CD4-positive, alpha-beta T cell treated with Interleukin-6 for 4 hours (primary cell): ENCODE measurements at places on chromosomes 12 and 14.

DNA sequence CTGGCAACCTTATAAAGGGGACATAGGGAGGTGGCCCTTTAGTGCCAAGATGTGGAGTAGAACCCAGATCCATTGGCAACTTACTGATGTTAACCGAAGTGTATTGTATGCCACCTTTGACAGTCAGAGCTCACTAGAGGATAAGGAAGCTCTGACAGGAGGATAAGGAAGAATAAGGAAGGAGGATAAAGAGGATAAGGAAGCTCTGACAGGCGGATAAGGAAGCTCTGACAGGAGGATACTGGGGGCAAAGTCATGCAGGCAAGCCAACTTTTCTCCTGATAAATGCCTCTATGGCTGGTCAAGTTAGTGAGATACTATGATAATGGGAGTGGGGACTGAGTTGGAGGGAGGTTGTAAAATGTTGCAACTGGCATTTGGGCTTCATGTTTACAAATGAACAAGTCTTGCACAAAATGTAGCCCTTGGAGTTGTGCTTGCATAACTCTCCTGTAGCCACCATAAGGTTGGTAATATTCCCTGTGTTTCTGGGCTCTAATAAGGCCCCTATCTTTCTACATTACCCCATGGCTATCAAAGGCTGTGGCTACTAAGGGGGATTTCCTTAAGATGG lies 17.7 kb upstream of the DHRS2 start:
- no peak for DNase-seq

GRCh38 chr14:24439257-24439656 lies 3.3 kb downstream of the SDR39U1 start:
- DNase-seq = no peak

DNA sequence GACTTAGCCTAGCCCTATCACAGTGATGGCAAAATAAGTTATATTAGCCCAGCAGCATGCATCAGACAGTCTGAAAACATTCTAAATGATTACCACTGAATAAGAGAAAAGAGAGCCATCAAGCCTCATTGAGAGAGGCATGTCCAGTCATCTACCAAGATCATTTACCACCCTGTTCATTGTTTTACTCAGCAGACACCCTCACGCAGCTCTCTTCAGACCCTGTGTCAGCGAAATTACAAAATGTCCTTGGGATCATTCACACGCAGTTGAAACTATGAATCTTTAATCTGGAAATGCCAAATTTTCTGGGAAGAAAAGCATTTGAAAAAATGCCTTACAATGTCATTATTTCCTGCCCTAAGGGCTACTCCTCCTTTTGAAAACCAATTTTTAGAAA lies 89.5 kb downstream of the PTPRO start:
- DNase-seq = no peak

- DNase-seq = no peak
These were observed 171.1 kb downstream of the RPAP3 start for GRCh38 chr12:47534695-47535094.

- peak; percentile 89 for DNase-seq
These were observed 2.3 kb upstream of the AGAP2 start for GRCh38 chr12:57740656-57741412.

- no peak for DNase-seq
These were observed 42.1 kb upstream of the GPR132 start for GRCh38 chr14:105107351-105107750.

- DNase-seq = no peak
These were observed 87.2 kb upstream of the KRAS start for GRCh38 chr12:25337916-25338315.

GRCh38 chr14:103223818-103224352 lies 100.6 kb downstream of the TNFAIP2 start:
- DNase-seq = no peak

DNA sequence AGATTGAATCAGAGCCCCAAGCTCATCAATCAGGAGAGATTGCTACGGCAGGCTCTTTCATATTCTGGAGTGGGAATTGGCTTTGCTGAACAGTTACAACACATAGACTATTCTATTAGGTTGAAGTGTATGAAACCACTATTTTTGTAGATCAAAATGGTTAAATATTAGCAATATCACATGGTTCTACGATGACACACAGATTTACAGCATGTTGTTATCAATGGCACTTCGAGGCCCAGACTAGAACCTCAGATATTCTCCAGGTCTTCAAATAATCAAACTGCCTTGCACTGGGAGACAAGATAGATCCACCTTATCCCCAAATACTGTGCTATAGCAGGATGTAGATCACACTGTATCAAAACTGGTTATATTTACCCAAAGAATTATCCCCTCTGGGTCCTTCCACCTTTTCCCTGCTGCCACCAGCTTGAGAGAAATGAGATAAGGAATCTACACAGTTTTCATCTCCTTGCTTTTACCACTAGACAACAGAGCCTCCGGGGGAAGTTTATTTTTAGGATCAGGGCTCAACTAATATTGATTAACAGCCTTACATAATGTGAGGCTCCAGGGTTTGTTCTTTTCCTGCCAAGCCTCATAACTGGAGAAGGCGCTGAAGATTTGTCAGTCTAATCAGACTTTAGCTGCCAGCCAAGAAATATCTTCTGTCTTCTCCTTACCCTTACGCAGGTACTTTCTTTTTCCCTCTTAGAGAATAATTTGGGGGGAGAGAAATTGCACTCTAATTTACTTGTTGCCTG lies 507.1 kb downstream of the DIO2 start:
- no peak for DNase-seq

DNA sequence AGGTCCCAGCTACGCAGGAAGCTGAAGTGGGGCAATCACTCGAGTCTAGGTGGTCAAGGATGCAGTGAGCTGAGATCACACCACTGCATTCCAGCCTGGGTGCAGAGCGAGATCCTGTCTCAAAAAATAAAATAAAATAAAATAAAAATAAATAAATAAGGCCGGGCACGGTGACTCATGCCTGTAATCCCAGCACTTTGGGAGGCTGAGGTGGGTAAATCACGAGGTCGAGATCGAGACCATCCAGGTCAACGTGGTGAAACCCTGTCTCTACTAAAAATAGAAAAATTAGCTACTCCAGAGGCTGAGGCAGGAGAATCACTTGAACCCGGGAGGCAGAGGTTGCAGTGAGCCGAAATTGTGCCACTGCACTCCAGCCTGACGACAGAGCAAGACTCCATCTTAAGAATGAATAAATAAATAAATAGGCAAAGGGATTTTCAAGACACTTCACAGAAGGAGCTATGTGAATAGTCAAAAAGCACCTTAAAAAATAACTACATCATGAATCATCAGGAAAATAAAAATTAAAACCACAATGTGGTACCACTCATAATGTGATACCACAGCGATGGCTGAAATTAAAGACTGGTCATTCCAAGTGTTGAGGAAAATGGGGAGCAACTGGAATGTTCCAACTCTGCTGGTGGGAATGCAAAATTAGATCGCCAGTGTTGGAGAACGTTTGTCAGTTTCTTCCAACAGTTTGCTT lies 92.9 kb upstream of the TBX3 start:
- DNase-seq = no peak

GRCh38 chr12:120596901-120597300 lies 15.7 kb upstream of the POP5 start:
- DNase-seq = no peak

DNA sequence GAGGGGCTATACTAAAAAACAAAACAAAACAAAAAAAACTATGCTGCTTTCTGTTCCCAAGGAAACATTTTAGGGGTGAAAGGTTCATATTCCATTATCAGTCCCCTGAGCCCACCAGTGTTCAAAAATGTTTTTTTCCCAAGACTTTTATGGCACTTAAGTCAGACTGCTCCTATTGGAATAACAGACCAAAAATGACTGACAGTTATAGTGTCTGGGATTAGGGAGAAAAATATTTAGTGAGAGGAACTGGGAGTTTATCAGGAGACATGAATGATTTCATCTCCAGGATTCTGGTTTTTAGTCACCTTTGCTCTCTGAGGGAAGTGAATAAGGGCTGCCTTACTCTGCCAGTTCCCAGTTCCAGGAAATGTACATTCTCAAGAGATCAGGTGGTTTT lies 68.0 kb downstream of the PDE3A start:
- DNase-seq = no peak

- no peak for DNase-seq
These were observed 54.5 kb downstream of the CRACR2A start for GRCh38 chr12:3698218-3698974.

GRCh38 chr14:52951681-52952554 lies 1.1 kb upstream of the FERMT2 start:
- DNase-seq = no peak

DNA sequence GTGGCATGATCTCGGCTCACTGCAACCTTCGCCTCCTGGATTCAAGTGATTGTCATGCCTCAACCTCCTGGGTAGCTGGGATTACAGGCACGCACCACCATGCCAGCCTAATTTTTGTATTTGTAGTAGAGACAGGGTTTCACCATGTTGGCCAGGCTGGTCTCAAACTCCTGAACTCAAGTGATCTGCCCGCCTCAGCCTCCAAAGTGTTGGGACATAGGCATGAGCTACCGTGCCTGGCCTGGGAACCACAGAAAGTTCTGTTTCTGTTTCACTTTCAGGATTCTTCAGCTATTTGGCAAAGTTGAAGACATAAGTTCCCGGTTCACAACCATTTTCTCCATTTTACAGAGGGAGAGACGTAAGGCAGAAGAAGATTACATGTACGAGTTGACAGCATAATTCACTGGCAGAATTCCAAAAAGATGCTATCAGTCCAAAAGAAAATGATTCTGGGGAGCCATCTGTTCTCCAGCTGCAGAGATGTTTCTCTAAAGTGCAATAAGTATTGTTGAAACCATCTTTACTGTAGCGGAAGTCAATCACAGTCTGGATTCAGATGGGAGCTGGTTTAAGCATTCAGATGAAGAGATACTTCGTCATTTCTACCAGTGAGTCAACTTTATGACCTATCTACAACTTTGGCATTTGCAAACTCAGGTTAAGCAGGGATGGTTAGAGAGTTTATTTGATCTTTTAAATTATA lies 8.1 kb upstream of the RNF34 start:
- DNase-seq = peak; percentile 32

DNA sequence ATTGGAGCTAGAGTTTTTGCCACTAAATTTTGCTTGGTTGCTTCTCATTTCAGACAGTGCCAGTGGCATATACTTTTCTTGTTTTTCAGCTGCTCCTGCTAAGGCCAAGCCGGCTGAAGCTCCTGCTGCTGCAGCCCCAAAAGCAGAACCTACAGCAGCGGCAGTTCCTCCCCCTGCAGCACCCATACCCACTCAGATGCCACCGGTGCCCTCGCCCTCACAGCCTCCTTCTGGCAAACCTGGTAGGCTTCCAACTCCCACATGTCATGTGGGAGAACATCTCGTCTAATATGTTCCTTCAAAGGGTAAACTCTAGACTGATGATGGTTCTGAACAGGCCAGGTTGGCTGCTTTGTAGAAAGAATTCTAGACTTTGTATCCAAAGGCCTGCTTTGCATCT lies 11.0 kb downstream of the DLST start:
- DNase-seq = no peak

GRCh38 chr14:78785265-78785664 lies 615.1 kb downstream of the NRXN3 start:
- DNase-seq = no peak

DNA sequence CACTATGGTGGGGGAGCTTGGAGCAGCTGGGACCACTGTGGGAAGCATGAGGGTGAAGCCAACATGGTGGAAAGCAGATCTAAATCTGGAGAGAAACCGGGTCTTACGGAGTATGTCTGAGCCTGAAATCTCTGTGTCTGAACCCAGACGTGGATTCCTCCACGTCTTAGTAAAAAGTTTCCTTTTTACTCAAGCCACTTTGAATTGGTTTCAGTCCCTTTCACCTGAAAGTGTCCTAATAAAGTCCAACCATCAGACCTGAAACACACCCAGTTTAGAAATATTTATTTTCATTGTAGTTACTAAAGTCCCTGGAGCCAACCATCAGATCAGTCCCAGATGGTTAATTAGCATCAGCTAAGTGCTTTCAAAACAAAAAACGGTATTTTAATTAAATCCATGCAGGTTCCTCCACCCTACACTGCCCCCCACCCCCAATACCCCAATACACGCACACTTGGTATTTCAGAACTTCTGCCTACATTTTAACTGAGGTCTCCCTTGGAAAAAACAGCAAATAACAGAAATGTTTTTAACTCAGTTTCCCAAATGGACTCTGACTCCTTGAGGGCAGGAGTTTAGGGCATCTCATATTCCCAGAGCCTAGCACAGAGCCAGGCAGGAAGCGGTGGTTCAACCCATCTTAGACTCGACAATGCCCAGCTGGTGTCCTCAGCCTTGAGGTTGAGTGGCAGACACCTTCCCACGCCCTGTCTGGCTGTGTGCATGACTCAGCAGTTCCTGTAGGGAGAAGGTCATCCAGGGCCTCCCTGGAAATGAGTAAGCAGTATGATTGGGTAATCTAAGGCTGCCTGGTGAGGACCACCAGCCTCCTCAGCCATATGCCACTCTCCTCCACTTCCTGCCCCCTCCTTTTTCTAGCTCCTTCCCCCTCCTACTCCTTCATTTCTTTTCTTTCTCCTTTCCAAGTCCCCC lies 175.8 kb downstream of the TTC8 start:
- no peak for DNase-seq

DNA sequence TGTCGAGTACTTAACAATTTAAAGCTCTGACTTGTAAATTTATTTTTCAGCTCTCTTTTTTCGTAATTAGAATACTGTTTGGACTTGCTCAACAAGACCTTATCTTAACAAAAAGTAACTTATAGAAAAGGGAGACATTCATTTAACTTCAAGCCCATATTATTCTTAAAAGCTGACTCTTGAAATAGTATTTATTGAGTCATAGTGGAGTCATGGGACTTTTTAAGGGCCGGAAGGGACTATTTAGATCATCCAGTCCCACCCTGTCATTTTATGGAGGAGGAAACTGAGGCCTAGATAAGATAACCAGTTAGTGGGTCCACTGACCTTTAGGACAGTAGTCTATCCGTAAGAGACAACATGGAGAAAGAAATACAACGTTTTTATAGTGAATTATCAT lies 1.5 kb downstream of the RAP1B start:
- no peak for DNase-seq

GRCh38 chr12:104890476-104891096 lies 67.5 kb downstream of the SLC41A2 start:
- no peak for DNase-seq

GRCh38 chr12:67633708-67634107 lies 14.8 kb upstream of the DYRK2 start:
- no peak for DNase-seq
